Hematopoietic multipotent progenitor cell treated with erythropoietin and hydrocortisone succinate and interleukin-3 and kit ligand, for 4 days (in vitro differentiated cells): ENCODE measurements at places on chromosomes 3 and 15.

DNA sequence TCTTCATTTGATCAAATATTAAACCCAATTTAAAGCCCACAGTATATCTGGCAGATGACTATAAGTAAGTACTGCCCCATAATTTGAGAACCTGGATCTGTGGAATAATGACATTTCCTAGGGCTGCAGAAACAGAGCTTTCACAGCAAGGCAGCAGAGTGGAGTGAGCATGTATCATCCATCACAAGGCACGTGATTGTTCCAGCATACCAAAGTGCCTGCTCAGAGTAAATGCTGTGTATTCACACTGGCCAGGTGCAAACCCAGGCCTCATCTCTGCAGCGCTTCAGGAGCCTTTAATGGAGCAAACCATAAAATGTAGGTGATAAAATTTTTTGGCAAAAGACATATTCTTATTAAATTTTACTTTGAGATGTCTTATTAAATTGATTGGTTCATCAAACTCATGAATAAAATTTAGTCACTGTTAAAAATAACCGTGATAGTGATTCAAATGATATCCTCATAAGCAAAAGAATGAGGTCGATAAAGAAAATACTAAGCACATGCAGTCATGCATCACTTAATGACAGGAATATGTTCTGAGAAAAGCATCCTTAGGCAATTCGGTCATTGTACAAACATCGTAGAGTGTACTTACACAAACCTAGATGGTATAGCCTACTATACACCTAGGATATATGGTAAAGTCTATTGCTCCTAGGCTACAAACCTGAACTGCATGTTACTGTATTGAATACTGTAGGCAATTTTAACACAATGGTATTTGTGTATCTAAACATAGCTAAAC is 99.3 kb upstream of the SLC24A5 start:
- no peak for DNase-seq

- peak; percentile 29 for DNase-seq
Measured at GRCh38 chr15:69576948-69577351, 124.3 kb downstream of the RPLP1 start.

DNA sequence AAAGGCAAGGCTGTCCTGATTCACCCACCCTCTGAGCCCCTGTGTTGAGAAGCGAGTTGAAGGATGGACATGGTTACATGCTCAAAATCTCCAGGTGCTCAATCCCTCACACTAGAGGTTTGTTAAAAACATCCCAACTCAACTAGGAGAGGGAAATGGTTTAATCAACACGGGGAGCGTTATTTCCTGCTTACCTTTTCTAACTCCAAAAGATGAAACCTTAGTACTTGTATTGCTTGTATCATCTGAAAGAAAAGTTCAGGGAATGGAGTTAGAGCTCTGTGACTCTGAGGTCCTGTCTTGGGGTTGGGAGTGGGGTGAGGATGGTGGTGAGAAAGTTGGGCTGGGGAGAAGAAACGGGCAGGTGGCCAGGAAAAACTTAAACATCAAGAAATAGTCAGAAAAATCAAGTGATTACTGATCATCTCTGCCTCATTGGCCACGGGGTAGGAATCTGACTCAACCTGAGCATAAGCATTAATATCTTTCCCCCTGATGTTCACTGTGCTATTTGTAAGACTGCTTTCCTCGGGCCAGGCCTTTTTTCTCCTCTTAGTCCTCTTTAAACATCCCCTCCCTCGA is 5.9 kb downstream of the MEIS2 start:
- DNase-seq = no peak

DNA sequence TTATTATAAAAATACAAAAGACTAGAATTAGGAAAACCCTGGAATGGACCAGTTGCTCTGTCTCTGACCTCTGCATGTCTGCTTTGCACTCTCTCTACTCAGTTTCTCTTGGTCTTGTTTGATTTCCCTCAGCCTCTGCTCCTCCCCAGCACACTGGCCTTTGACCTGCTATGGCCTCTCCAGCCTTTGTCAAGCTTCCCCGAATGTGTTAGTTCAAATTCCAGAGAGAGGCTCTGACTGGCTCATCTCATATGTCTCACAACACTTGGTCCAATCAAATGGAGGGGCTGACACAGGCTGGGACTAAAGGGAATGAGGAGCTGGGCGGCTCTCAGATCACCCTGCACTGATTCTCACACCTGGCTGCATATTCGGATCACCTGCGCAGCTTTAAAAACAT is 52.4 kb upstream of the CMTM8 start:
- no peak for DNase-seq

GRCh38 chr3:111627092-111627491 is 31.9 kb upstream of the ZBED2 start:
- no peak for DNase-seq

DNA sequence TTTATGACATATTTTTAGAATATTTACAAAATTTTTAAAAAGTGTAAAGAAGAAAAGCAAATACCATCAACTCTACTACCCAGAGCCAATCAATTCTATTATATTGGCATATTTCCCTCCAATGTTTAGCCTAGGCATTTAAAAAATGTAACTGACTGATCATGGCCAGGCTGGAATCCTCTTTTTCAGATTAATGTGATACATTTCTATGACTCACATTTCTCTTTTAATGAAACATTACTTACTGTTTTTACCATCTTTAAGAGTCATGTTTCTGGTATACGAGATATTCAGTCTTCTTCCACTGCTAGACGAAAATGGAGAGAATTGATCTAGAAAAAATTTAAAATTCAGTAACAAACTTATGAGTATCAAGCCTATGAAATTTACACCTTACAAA is 53.4 kb upstream of the DCUN1D1 start:
- DNase-seq = no peak

GRCh38 chr3:110093411-110093810 is 756.1 kb upstream of the DPPA4 start:
- no peak for DNase-seq

DNA sequence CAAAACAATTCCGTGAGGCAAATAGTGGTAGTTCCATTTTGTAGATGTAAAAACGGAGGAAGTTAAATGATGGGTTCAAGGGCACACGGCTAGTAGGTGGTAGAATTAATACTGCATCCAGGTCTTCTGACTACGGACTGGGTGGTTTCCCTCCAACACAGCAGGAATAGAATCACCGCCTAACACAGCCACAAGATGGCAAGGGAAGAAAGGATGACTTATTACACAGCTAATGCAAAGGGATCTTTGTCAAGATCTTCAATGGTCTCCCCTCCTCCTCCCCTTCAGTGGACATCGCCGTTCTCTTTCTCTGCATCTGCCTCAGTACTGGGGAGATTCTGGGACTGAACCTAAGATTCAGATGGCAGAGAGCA is 524 bp upstream of the TOPBP1 start:
- DNase-seq = peak; percentile 65

GRCh38 chr15:75640483-75641178 is 607 bp upstream of the IMP3 start:
- DNase-seq = peak; percentile 93

DNA sequence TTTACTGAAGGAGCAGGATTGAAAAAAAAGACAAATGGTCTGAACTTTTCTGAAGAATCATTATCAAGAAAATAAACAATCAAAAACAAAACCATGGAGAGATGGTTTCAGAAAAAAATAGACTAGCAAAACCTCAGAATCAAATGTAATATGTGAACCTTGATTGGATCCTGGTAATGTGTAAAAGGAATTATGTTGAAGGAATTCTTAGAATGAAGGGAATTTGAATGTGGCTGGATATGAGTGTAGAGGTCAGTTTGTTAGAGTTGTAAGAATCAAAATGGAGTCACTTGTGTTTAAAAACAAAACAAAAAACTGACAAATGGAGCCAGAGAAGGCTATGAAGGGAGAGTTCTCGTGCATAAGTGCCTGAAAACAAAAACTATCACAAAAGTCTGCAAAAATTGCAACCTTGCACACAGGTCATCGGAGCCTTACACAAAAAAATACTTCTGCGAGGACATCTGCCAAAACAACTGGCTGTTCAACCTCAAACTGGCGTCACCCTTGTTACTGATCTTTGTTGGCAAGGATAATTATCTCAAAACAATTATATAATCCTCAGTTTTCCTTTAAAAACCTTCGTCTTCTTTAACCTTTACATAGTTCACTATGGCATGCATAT is 19.1 kb upstream of the ATP13A3 start:
- DNase-seq = no peak

DNA sequence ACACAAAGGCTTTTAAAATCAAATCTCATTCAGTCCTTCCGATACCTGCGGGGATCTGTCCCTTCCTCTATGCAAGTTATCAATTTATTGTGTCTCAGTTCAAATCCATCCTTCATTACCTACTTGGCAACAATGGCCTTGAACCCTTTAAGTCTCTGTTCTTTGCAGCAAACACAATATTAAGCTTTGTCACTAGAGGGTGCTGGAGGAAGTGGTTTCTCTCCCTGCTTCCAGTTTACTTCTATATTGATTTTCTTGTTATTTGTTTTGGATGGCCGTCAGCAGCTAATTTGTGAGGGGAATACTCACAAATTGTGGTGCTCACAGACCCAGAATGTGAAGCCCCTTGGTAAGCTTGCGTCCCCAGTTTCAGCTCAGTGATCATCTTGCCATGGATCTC is 278.3 kb downstream of the FGF12 start:
- DNase-seq = peak; percentile 22

GRCh38 chr15:90200534-90201129 is 498 bp upstream of the SEMA4B start:
- DNase-seq = no peak

DNA sequence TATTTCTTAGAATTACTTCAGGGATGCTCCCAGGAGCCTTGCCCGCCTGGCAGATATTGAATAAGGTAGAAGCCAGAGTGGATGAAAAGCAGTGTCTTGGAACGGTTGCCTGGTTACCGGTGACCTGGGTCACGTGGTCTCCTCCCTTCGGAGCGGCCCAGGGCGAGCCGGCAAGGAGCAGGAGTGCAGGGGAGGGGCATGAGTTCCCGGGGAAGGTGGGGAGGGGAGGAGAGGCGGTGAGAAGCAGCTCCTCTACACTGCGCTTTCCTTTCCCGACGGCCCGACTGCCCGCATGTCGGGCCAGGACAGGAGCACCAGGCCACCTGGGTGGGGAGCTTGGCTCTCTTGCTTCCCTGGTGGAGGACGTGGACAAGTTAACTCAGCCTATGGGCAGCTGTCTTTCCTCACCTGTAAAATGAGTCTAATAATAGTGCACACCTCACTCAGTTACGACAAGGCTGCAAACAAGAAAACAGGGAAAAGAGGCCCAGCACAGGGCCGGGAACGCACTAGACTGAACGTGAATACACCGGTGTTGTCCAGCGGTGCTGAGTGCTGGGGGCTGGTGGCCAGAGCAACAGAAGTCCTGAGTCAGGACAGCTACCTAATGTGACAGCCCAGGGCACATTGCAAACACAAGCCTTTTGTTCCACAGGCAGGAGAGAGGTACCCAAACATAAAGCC is 198.3 kb downstream of the ADAMTS9 start:
- no peak for DNase-seq
